ENCODE measurements at places on chromosomes 3 and 15.

DNA sequence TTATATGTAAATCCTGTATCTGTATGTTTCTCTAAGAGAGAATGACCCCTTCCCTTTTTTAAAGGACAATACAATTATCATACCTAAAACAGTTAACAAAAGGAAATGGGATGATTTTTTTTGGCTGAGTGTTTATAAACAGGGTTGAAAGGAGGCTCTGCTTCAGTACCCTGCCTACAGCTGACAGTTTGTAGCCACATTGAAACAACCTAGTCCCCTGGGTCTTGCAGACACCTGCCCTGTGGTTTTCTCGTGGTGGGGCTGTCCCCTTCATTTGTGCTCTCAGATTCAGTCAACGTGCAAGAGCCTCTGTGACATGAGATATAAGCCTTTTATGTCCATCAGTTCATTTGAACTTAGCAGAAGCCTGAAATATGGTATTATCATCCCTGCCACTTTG is 2.3 kb upstream of the HMCES start:
- no peak for DNase-seq

- no peak for DNase-seq
These were observed 271.4 kb downstream of the MBNL1 start for GRCh38 chr3:152540120-152540519.

GRCh38 chr3:124282751-124283651 is 291.1 kb upstream of the ROPN1 start:
- no peak for DNase-seq

DNA sequence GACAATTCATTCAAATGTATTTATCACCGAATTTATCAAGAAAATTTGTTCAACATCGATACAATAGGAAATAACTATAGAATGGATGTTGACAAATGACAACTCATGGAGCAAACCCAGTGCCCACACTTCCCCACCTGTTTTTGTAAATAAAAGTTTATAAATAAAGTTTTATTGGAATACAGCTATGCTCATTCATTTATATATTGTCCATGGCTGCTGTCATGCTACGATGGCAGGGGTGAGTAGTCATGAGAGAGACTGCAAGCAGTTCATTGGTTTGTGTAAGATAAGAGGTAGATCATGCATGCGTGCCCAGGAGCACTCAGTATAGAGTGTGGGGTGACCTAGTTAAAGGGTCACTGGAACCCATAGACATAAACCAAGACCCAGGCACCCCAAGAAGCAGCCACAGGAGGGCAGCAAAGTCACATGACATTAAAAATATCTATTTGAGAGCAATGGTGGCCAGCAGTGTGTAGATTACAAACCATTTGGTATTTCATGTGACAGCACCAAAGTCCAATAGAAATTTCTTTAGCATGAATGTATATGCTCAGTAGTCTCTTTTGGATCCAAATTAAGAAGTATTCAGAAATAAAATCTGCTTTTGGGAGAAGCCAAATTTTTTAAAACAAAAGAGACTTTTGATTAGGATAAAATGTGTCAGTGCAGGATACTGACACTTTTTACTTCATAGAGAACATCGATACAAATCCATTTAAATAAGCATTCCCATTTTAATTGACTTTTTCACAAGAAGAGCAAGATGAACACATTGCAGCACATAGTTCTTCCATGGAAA is 794.8 kb downstream of the MCTP2 start:
- no peak for DNase-seq

GRCh38 chr3:65169961-65170360 is 482.2 kb upstream of the ADAMTS9 start:
- DNase-seq = no peak

- DNase-seq = no peak
These were observed 118.1 kb upstream of the SLC6A11 start for GRCh38 chr3:10697918-10698317.

DNA sequence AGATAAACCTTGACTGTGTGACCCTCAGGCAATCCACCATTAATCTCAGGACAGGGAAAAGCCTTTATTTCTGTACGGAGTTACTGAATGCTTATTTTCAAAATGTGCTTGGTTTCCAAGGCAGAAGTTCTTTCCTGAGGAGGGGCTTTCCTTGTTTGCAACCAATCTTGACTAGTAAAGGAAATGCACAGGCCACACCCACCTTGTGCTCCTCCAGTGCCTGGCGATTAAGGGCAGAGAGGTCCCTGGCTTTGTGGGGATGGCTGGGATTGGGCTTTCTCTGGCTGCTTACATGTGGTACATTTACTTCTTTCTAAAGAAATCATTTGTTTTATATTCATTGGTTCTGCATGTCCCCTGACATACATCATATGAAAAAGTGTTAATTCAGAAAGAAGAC is 47.8 kb downstream of the ZNF621 start:
- DNase-seq = no peak

GRCh38 chr3:165835431-165835830 is 1.8 kb downstream of the BCHE start:
- DNase-seq = peak; percentile 43
